ENCODE measurements at places on chromosomes 13 and 19.

DNA sequence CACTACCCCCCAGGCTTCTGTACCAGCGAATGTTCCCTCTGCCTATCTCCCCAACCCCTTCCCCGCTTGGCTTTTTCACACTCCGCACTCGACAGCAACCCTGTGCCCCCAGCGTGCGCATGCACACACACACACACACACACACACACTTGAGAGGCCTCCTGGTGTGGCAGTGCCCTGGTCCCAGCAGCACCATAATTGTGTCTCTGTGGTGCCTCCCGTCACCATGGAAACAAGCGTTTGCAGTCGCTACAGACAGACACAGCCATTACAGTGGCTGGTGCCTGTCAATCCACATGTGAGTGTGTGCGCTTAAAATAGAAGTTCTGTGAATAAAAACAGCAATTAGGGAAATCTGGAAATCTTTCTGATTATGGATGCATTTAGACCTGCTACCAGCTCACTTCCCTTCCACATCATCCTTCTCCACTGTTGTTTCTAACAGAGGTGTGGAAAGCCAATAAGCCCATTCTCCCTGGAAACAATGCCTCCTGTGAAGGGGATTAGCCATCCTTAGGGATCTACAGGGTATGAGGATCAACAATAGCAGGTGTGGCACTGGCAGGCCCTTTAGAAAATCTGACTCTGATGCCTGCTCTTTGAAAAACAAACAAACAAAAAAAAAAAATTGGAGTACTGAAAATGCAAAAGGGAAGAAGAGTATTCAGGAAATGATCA lies 146.3 kb downstream of the DCLK1 start:
- DNase-seq: no peak

- peak; percentile 45 for DNase-seq
Measured at GRCh38 chr19:56138069-56138468, 3.0 kb upstream of the ZNF444 start.

- no peak for DNase-seq
Measured at GRCh38 chr13:23350009-23350408, 83.5 kb downstream of the SACS start.

DNA sequence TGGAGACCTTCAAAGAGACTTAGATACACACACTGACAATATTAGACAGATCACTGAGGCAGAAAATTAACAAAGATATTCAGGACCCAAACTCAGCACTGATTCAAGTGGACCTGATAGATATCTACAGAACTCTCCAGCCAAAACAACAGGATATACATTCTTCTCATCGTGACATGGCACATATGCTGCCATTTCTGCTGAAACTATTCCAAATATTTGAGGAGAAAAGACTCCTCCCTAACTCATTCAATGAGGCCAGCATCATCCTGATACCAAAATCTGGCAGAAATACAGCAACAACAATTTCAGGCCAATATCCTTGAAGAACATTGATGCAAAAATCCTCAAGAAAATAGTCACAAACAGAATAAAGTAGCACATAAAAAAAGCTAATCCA lies 53.3 kb downstream of the TRPC4 start:
- no peak for DNase-seq

DNA sequence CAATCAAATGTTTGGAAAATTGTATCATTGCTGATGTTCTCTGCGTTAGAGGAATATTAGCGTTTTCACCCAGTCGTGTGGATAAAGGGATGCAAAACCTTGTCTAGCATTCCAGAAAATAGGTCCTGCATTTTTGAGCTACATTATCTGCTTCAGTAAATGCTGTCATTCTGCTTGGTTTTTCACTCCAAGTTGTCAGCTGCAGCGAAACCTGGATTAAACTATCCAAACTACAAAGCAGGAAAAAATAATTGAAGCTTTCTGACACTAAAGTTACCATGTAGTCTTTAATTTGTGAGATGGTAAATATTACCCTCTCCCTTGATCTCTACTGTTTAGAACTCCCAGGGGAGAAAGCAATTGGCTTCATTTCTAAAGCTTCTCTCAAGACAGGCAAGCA lies 1795.5 kb upstream of the PRR20A start:
- DNase-seq: no peak

DNA sequence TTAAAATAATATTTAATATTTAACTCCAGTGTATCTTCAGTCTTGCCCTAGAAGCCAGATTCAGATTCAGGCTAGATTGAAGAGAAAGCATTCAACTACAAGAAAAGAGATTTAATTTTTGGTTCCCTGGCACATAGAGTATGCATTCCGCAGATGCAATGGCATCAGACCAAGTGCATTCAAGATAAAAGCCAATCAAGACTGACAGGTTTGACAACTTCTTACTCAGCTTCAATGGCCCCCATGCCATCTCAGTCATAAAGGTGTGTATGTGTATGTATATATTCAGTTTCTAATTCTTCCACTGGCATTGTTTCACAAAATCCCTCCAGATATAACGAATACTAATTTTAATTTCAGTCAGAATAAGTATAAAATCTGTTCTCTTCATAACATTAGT lies 650.8 kb upstream of the GPC6 start:
- no peak for DNase-seq

GRCh38 chr19:8831832-8832131 lies 322 bp downstream of the ZNF558 start:
- no peak for DNase-seq

- peak; percentile 43 for DNase-seq
Measured at GRCh38 chr13:29428310-29429181, 166.9 kb downstream of the SLC7A1 start.

- peak; percentile 66 for DNase-seq
Measured at GRCh38 chr13:57624565-57625435, 6.7 kb upstream of the PCDH17 start.

GRCh38 chr13:59178344-59178743 lies 985.4 kb downstream of the DIAPH3 start:
- peak; percentile 5 for DNase-seq

DNA sequence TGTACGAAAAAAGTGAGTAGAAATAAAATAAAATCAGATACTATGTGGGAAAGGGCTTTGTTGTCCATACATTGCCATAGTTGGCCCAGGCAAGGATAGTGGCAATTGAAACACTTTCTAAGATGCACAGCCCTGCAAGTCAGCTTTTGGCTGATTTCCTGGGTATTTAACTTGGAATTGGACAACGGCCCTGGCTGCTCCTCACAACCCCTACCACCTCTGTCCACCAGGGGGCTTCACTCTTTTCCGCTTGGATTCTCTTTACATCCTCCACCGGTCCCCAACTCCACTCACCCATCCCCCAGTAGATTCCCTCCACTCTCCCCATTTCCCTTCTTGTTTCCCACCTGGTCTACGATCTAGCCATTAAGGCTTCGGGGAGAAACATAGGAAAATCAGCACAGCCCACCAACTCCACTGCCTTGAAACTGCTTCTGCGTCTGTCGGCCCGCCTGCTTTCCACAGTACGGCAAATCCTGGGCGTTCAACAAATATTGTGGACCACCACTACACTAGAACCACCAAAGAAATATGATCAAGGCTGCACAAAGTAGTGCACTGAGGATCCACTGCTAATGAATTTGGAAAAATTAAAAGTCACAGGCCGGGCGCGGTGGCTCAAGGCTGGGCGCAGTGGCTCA lies 48.6 kb upstream of the GTF3A start:
- DNase-seq: peak; percentile 78

GRCh38 chr13:89923736-89924135 lies 1423.8 kb upstream of the MIR17HG start:
- DNase-seq: peak; percentile 2

- no peak for DNase-seq
Measured at GRCh38 chr19:7811989-7812388, 18.0 kb upstream of the EVI5L start.

Data from adipocyte (in vitro differentiated cells).